ENCODE measurements at places on chromosomes 2 and 18.

- no peak for DNase-seq
Measured at GRCh38 chr2:127584516-127585033, 49.1 kb downstream of the MYO7B start.

DNA sequence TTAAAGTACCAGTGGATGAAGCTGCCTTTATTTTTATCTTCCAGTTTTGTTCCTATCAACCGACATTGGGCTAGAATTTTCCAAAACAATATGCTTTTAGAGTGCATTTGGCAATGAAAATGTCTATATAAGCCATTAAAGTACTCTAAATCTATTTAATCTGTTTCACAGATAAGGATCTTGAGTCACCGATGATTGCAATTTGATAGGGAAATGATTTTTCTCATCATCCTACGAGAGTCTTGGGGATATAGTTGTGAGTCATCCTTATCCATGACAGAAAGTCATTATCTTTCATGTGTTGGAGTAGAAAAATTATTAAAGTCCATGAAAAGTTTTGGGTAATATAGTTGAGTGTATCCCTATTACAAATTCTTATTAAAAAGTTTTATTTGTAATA lies 26.1 kb downstream of the SLC39A10 start:
- no peak for DNase-seq

GRCh38 chr2:9809064-9809356 lies 34.3 kb upstream of the TAF1B start:
- DNase-seq: no peak

- DNase-seq: no peak
Measured at GRCh38 chr2:232362174-232362900, 16.2 kb upstream of the ALPP start.

DNA sequence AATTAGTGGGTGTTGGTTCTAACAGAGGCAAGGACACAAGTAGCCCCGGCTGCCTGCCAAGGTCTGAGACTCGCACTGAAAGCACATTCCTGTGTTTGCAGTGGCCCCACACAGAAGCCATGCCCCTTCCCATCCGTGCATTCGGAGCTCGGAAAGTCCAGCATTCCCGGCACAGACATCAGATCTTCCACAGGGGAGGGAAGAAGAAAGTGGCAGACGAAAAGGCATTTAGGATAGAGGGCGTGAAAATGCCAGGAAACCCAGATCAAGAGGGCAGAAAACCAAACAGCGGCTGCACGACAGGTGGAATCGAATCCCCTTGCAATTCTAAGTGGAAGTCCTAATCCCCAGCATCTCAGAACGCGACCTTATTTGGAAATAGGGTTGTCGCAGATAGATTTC lies 105.5 kb upstream of the ASB18 start:
- DNase-seq: no peak

GRCh38 chr2:877747-878146 lies 72.9 kb upstream of the SNTG2 start:
- no peak for DNase-seq

- no peak for DNase-seq
Measured at GRCh38 chr2:231399853-231400680, 4.6 kb downstream of the B3GNT7 start.

DNA sequence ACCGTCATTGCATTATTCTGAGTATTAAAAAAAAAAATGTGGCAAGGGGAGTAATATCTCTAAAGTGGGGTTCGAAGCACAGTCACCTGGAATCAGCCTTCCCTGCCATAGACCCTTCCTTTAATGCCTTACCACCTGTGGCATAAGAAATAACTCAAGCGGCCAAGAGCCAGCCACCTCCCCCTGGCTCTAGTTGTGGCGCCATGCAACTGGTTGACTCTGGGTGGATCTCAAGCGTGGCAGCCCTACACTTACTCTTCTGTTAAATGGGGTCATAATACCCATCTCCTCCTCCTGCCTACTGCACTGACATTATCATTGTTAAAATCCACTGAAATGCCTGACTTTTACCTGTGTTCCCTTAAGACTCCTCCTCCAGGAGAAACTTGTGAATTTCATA lies 175.8 kb downstream of the SMAD7 start:
- DNase-seq: no peak

- no peak for DNase-seq
Measured at GRCh38 chr2:216463148-216463547, 35.5 kb upstream of the RPL37A start.

GRCh38 chr2:219073413-219074129 lies 12.8 kb upstream of the IHH start:
- DNase-seq: no peak

GRCh38 chr2:120775194-120775593 lies 39.5 kb downstream of the GLI2 start:
- DNase-seq: no peak

DNA sequence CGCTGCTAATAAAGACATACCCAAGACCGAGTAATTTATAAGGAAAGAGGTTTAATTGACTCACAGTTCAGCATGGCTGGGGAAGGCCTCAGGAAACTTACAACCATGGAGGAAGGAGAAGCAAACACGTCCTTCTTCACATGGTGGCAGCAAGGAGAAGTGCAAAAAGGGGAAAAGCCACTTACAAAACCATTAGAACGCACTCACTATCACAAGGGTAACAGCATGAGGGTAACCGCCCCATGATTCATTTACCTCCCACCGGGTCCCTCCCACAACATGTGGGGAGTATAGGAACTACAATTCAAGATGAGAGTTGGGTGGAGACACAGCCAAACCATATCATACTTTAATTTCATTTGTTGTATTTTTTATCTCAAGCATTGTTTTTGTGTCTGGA lies 67.5 kb downstream of the ATP9B start:
- no peak for DNase-seq

DNA sequence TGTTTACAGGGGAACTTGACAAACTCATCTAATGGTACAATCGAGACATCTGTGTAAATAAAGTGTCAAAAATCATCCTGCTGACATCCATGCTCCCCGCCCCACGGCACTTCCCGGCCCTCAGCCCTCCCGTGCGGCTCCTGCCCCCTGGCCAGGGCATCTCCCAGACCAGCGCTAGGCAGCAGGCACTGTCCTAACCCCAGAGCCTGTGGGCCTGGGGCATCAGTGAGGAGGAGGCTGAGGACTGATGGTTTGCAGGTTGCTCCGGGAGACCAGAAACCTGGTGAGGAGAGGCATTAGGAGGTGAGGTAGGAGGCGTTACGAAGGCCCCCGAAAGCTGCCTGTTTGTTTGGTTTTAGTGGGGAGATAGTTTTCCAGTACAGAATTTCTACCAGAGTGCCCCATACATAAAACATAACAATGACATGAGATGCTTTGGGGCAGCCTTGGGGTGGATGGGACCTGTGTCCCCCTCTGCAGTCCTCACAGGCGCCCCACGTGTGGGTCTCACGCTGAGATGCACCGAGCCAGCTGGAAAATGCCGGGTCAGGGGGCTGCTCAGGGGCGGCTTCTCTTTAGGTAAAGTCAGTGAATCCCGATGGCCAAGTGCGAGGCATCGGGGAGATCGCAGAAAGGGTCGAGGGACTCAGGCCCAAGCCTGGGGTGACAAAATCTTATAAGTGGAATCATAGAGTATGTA lies 114.2 kb downstream of the RTP5 start:
- no peak for DNase-seq

GRCh38 chr2:149828520-149829210 lies 241.1 kb upstream of the MMADHC start:
- DNase-seq: no peak

DNA sequence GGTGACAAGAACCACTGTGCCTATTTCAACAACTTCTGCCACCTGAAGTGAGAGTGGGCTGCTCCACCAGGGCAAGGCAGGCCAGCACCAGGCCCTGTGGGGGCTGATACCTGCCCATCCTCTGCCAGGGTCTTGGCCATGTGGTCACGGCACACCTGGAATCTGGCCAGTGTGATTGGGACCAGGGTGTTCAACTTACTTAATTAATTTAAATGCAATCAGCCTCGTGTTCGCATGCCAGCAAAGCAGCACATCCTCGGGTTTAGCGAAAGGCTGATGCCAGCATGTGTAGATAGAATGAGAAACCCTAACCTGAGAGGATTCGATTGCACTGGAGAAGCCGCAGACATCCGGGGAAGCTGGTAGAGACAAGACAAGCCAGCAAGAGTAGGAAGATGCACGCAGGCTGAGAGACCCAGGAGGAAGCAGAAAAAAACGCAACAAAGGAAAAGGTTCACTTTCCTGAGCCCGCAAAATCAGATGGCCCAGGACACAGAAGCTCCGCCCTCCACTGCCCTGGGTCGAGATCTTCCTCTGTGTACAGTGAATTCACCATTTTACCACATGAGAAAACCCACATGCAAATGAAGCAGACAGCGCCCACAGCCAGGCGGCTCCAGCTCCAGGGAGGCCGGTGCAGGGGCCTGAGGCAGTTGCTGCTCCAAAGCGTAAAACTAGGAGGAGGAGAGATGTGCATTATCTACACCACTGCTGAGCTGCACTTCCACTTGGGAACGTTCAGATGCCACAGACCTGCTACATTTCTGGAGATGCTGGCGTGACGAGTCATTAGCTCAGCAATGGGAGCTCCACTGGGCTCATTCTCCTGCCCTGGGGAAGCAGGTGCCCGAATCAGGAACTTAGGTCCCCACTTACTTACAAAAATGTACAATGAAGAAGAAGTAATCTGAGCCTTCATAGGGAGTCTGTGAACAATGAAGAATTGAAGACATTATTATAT lies 92.1 kb downstream of the TMEM18 start:
- no peak for DNase-seq

DNA sequence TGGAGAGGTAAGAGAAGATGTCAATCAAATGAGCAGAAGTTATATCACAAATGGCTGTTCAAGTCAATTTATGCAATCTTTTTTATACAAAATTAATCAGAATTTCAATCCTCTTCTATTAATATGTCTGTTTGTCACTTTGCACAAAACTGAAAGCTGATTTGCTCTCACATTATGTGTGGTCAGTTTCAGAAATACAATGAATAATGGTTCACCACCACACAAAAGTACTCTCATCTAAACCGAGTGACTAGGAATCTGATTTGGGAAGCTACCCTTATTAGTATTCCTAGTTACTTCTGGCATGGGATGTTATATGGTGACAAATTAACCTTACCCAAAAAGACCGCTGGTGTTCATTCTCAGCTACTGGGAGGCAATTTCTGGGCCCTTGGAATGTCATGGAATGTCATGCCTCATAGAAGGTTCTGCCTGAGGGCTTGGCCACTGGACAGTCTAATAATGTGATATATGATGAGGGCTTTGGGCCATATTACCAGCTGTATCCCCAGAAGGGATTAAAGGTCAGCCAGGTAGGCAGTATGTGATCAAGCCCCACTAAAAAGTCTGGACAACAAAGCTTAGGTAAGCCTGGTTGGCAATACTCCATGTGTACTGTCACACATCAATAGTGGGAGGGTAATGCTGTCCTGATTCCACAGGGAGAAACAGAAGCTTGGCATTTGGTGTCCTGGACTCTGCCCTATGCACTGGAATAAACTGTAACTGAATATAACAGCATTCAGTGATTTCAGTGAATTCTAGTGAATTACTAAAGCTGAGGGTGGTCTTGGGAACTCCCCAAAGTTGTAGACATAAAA lies 113.2 kb downstream of the PIGN start:
- DNase-seq: no peak

DNA sequence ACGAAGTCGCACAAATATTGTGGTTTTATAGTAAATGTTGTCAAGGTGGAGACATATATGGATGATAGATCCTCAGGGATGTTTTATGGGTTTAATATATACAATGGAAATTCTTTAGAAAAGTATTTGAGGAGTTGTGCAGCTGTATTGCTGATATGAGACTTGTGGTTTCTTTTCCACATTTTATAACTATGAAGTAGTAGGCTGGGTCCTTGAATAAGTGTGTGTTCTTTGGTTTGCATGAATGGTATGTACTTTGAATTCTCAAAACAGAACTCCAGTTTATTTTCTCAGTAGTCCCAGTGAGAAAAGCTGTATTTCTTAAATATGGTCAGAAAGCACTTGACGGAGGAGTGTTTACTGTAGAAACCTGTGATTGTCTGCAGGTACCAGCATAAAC lies 42.4 kb downstream of the PLCL1 start:
- DNase-seq: no peak

- no peak for DNase-seq
Measured at GRCh38 chr2:170121689-170122088, 56.3 kb upstream of the MYO3B start.

- no peak for DNase-seq
Measured at GRCh38 chr2:116490511-116491145, 1323.9 kb upstream of the DDX18 start.

- no peak for DNase-seq
Measured at GRCh38 chr2:233422649-233423551, 68.6 kb downstream of the DGKD start.

GRCh38 chr2:28045676-28046351 lies 155.3 kb downstream of the BABAM2 start:
- no peak for DNase-seq

DNA sequence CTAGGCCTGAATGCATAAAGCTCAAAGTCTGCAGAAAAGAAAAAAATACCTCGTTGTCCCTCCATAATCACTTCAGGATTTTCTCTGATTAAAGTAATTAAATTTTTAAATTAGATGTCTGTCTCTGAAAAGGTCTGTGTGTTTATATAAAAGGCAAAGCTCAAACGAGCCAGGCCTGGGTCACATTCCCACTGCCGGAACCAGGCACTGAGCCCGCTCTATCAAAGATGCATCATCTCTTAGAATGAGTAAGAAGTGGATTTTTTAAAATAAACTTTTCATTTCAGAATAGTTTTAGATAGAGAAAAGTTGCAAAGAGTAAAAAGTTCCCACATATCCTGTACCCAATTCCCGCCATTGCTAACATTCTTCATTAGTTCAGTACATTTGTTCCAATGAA lies 202.1 kb upstream of the KYNU start:
- no peak for DNase-seq

- DNase-seq: peak; percentile 18
Measured at GRCh38 chr2:39227628-39228412, 15.9 kb downstream of the CDKL4 start.

GRCh38 chr18:10054366-10054765 lies 140.6 kb downstream of the VAPA start:
- no peak for DNase-seq
